ENCODE measurements at places on chromosomes 12 and 14.

GRCh38 chr12:107912421-107913004 lies 138.0 kb downstream of the ASCL4 start:
- peak; percentile 67 for DNase-seq

DNA sequence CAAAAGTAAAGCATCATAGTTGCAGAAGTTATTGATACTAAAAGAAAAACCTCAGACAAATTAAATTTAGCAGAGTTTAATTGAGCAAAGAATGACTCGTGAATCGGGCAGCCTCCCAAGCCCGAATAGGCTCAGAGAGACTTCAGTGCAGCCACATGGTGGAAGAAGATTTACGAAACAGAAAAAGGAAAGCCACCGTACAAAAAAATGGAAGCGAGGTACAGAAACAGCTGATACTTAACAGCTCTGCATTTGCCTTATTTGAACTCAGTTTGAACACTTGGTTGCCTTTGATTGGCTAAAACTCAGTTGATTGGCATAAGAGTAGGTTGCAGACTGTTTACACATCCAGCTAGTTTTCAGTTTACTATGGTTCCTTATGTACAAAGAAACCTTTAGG lies 12.9 kb downstream of the TTC9 start:
- DNase-seq: no peak

DNA sequence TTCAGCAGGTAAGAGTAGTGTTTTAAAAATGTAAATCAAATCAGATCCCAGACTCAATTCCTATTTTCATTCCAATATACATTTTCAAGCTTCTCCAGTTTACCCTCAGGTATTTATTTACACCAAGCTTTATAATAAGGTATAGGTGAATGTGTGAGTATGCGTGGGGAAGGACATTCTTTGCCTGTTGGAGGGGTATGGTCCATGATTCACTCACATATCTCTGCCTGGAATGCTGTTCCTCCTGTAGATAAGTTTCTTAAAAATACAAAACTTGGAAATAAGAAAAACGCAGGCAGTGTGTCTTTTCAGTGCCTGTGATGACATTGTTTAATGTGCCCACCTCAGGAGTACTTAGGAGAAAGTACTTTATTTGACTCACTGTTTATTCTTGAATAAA lies 118.6 kb downstream of the CCDC91 start:
- no peak for DNase-seq

DNA sequence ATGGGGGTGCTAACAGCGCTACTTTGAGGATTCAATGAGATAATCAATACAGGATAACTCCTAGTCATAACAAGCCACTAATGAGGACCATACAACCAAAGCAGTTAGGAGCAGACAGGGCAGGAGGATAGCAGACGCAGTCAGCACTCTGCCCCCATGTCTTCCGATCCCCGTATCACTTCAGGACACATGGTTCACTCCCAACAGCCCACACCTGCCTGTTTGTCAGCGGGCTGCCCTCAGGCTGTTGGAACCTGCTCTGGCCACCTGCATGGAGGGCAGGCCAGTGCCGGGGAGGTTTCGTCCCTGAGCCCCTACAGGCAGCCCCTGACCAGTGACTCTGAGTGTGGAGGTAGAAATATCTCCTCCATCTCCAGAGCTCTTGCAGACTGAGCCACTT lies 37.1 kb upstream of the LTBP2 start:
- no peak for DNase-seq

DNA sequence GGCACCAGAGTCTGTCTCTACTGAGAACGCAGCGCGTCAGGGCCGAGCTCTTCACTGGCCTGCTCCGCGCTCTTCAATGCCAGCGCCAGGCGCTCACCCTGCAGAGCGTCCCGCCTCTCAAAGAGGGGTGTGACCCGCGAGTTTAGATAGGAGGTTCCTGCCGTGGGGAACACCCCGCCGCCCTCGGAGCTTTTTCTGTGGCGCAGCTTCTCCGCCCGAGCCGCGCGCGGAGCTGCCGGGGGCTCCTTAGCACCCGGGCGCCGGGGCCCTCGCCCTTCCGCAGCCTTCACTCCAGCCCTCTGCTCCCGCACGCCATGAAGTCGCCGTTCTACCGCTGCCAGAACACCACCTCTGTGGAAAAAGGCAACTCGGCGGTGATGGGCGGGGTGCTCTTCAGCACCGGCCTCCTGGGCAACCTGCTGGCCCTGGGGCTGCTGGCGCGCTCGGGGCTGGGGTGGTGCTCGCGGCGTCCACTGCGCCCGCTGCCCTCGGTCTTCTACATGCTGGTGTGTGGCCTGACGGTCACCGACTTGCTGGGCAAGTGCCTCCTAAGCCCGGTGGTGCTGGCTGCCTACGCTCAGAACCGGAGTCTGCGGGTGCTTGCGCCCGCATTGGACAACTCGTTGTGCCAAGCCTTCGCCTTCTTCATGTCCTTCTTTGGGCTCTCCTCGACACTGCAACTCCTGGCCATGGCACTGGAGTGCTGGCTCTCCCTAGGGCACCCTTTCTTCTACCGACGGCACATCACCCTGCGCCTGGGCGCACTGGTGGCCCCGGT lies at the start of gene PTGDR:
TSS of gene PTGDR (plus strand) at position 198 of the 778 bp plus-strand sequence. CDS start at position 315, 117 bp downstream.
- DNase-seq: peak; percentile 40

GRCh38 chr12:28040246-28040645 lies 67.7 kb upstream of the PTHLH start:
- DNase-seq: no peak

GRCh38 chr14:22545842-22546721 lies 42.9 kb downstream of the DAD1 start:
- peak; percentile 46 for DNase-seq

DNA sequence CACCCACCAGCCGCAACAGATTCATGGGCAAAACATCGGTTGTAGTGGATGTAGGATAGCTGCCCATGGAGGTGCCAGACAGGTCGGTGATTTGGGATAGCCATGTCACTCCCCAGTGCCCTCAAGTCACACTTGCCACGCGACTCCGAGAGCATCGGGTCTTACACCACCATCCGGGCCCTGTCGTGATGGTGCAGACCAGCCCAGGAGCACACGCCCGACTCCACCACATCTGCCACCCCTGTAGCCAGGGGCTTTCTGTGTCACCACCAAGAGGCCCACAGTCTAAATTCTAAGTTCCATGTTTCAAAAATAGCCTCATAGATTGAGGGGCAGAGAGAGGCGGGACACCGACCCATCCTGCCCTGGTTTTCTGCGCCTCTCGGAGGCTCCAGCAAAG lies 18.0 kb downstream of the FOXN4 start:
- DNase-seq: no peak
